ENCODE measurements at places on chromosomes 6 and 20.

- no peak for DNase-seq
Measured at GRCh38 chr20:7708112-7708511, 232.1 kb downstream of the HAO1 start.

GRCh38 chr6:36616893-36617521 is 22.8 kb downstream of the SRSF3 start:
- no peak for DNase-seq

- no peak for DNase-seq
Measured at GRCh38 chr20:24727795-24728194, 221.3 kb upstream of the CST7 start.

DNA sequence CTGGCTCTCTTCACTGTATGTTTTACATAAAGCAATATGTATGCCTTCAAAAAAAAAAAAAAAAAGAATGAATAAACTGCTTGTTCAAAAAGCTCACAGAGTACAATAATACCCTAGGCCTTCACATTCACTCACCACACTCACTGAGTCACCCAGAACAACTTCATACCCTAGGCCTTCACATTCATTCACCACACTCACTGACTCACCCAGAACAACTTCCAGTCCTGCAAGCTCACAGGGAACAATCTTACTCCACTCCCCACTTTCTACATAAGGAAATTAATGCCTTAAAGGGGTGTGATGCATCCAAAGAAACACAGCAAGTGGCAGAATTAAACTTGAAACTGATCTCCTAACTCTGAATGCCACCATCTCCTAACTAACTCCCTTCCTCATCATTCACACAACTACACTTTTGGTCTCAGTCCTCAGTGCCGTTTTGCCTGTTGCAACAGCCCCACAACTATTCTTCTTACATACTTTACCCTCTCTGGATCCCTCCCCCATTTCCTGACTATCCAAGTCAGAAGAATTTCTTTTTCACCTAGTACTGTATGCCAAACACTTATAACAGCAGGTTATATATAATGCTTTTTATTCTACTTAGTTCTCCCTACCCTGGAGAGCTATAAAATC is 34.2 kb downstream of the NHSL1 start:
- no peak for DNase-seq

DNA sequence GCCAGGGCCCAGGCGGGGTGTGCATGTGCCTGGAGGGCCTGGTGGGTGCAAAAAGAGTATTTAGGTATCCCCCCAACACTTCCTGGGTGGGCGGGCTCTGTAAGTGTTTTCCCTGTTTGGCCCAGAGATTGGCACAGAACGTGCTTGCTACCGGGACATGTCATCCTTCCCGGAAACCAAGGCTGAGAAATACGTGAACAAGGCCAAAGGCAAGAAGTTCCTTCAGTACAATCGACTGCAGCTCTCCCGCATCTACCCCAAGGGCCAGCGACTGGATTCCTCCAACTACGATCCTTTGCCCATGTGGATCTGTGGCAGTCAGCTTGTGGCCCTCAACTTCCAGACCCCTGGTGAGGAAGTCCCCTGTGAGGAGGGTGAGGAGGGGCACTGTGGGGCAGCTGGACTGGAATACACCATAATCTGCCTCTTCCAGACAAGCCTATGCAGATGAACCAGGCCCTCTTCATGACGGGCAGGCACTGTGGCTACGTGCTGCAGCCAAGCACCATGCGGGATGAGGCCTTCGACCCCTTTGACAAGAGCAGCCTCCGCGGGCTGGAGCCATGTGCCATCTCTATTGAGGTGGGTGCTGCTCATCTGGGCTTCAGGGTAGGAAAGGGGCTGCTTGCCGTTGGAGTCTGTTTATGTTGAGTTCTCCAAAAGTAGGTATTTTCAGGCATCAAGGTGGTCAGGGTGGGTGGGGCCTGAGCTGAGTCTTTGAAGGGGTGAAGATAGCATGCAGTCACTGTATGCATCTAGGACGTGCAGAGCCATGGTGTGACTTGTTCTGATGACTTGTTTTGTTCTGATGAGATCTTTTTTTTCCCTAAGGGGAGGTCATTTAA is 35.2 kb downstream of the PLCG1 start:
- peak; percentile 60 for DNase-seq

DNA sequence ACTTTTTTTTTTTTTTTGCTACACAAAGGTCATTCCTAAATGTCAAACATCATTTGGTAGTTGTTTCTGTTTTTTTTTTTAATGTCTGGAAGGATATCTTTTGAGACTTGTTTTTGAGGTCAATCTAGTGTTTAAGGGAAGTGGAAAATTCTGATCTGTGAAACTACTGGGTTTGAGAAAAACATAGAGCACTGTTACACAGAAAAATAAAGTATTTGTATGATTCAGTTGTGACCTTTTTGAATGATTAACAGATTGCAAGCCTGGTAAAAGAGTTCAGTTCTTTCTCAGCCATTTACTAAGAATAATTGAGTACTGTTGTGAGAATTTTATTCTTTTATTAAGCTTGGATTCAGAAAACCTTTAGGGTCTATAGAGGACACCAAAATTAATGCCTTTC is 276.7 kb downstream of the ADGRB3 start:
- no peak for DNase-seq

- peak; percentile 92 for DNase-seq
Measured at GRCh38 chr6:73523434-73524123, 2.7 kb upstream of the EEF1A1 start.

DNA sequence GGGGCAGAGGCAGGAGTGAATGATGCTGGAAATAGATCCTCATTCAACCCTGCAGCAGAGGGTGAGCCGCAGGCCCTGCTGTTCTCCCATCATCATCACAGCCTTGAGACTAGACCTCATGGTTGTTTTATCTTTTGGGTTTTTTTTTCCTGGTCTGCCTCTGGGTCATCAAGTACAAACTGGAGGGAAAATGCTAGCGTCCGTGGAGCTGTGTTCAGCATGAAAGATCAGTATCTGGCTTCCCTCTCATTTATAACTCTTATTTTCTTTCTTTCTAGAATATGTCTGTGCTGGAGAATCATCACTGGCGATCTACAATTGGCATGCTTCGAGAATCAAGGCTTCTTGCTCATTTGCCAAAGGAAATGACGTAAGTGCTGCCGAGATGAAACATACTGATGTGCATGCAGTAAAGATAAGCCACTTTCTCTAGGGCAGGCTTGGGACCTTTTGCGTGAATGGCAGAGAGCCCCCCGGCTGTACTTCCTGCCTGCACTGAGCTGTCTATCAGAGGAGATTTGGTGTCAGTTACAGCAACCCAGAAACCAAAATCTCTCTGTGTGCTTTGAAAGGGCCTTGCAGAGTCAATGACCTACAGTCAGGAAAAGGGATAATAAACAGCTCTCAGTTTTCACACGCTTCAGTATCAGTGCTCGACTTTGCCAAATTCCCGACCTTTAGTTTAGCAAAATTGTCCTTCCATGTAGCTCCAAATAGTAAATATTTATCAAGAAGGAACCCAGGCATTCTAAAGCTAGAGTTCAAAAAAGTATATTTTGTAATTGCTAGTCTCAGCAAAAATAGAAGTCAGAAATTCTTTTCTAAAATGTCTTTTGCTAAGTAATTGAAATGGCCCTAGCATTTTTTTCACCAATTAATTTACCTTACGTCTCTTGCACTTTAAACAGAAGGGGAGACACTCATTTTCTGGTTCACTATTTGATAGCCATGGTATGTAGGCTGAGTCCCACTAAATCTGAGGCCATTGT is 76.3 kb downstream of the MTFR2 start:
- no peak for DNase-seq

DNA sequence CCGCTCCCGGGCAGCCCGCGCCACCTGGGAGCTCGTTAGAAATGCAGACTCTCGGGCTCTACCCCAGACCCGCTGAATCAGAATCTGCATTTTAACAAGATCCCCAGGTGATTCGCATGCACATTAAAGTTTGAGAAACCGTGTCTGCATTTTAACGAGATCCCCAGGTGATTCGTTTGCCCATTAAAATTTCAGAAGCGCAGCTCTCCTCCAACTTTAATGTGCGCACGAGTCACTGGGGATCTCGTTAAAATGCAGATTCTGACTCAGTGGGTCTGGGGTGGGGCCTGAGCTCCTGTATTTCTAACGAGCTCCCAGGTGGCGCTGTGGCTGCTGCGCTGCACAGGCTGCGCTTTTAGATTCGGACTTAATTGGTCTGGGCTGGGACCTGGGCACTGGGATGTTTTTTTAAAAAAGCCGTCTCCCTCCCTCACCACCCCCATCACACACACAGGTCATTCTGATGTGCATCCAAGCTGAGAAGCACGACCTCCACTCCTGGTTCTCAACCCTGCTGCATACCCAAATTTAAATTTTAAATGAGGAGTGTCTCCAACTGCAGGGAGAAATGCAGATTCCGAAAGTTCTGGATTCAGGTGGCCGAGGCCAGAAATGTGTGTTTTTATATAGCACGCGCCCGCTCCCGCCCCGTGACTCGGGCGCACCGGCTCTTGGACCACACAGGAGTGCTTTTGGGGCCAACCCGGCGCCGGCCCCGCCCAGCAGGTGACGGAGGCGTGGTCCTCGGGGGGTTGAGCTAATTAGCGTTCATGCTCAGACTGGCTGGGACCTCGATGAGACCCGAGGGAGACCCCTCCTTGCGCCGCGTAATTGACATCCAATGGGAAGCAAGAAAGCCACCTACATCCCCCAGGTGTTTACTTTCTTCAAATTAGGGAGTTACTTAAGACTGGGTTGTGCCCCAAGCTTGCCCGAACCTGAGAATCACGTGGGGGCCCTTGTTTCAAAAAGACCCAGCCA is 85.8 kb downstream of the ZFP64 start:
- peak; percentile 63 for DNase-seq

DNA sequence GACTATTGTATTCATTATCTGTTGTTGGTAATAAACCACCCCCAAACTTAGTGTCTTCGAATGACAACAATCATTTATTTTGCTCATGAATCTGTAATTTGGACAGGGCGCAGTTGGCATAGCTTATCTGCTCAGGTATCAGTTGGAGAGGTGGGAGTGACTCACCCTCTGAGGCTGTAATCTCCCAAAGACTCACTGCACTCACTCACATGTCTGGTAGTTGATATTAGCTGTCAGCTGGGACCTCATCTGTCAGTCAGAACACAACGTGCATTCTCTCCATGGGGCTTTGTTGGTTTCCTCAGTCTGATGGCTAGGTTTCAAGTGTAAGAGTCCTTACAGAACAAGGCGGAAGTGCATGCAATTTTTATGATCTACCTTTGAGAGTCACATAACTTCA is 219.0 kb upstream of the PRND start:
- DNase-seq: no peak

- no peak for DNase-seq
Measured at GRCh38 chr6:162871966-162872365, 144.2 kb downstream of the PACRG start.

DNA sequence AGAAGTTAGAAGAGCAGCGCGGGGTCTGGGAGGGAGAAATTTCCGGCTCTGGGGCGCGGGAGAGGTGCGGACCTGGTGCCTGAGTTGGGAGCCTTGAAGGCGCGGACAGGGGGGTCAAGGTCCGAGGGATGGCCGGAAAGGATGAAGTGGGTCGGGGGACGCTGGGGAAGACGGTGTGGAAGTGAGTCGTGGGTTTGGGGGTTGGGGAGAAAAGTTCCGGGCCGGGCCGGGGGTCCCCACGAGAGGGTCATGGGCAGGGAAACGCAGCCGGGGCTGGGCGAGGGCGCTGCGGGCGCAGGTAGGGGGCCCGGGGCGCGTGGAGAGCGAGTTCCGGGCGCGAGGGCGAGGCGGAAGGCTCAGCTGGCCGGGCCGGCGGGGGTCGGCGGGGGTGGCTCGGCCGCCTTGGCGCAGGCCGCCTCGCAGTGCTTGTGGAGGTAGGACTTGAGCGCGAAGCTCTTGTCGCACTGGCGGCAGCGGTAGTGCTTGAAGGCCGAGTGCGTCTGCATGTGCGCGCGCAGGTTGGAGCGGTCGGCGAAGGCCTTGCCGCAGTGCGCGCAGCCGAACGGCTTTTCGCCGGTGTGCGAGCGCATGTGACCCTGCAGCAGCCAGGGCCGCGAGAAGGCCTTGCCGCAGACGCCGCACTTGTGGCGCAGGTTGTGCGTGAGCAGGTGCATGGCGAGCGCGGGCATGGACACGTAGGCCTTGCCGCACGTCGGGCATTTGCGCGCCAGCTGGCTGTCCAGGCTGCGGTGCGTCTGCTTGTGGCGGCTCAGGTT is 10.5 kb upstream of the SRXN1 start:
- DNase-seq: no peak
